ENCODE measurements at places on chromosomes 1 and 21.

- no peak for DNase-seq
Measured at GRCh38 chr1:157399343-157399983, 152.9 kb downstream of the FCRL5 start.

- no peak for DNase-seq
Measured at GRCh38 chr1:6646499-6647148, 22.0 kb downstream of the THAP3 start.

DNA sequence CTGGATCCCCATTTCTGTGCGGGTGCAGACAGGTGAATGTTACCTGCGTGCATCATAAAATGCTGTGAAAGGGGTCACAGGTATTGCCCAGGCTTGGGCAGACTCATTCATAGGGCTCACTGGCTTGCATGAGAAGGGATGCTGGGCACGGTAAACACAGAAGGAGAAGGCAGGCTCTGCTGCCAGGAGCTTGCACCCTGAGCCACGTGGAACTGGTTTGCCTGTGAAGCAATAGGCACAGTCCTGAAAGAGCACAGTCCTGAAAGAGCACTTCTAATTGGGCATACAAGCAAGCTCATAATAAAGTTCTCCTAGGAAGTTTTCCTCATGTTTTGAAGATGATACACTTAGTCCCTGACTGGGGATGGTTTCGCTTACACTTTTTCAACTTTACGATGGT, 40.9 kb downstream of the GALNT2 start:
- no peak for DNase-seq

- no peak for DNase-seq
Measured at GRCh38 chr1:232278925-232279324, 351.0 kb downstream of the SIPA1L2 start.

DNA sequence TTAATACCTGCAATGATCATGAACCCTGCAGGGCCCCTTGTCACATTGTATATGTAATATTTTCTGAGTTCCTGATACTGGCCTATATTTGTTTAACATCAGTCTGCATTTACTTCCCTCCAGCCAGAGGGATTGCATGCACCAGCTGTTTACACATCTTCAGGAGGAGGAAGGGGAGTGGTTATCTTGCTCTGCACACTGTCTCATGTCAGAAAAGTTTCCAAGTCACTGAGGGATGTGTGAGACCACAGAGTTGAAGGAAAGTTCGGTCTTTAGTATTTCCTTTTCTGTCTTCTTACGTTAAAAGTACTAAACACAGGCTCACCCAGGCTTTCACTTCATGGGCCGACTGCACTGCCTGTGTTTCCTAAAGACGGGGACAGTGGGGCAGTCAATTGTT, 574.1 kb downstream of the LMO4 start:
- DNase-seq: no peak

DNA sequence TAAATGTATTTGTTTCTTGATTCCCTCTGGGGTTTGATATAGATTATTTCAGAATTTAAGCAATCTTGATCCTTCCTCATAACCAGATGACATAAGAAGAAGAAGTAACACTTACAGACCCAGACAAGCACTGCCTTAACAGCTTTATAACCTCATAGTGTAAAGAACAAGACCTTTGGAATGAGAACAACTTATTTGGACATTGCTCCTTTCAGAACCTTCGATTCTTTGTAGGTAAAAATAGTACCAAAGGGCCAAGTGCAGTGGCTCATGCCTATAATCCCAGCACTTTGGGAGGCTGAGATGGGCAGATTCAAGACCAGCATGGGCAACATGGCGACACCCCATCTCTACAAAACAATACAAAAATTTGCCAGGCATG, 15.0 kb downstream of the TM2D1 start:
- DNase-seq: no peak

GRCh38 chr1:111513410-111514020, 10.1 kb upstream of the ADORA3 start:
- DNase-seq: no peak

DNA sequence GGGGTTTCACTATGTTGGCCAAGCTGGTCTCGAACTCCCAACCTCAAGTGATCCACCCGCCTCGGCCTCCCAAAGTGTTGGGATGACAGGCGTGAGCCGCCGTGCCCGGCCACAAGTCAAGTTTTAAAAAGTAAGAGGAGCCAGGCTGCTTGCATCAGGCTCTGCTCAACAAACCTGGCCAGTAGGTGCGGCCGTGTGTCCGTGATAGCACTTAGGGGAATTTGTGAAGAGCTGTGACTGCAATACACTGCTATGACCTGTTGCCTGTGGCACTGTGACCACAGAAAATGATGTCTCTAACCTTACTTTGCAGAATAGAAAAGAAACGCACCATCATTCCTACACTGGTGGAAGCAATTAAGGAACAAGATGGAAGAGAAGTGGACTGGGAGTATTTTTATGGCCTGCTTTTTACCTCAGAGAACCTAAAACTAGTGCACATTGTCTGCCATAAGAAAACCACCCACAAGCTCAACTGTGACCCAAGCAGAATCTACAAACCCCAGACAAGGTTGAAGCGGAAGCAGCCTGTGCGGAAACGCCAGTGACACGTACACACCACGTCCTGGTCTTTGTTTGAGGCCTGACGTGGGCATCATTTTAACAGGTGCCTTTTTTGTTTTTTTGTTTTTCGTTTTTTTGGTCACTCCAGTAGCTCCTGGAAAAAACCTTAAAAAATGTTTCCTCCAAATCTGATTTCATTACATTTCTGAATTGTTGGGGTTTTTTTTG, 16.7 kb downstream of the C1orf174 start:
- no peak for DNase-seq

DNA sequence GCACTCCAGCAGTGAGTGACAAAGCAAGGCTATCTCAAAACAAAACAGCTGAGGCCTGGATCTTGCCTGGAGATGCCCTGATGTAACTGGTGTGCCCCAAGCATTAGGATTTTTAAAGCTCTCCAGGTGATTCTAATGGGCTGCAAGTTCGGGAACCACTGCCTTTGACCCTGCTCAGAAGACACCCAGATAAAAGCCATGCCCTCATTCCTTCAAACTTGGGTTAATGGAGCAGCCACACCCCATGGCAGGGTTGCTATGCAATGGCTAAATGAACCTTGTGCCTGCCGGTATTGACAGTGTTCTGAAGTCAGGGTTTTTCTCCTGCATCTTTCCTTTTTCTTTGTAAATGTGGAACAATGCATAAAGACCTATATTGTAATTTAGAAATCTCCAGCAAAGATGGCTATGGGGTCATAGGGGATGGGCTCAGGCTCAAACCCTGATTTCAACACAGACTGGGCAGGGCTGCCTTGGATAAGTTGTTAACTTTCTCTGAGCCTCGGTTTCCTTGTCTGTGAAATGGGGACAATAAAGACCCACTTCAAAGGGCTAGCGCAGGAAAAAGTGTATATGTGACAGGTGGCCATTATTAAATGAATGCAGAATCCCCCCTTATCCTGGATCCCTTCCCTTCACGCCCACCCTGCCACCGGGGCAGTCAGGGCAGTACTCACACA, 453 bp downstream of the TFF3 start:
- DNase-seq: no peak

DNA sequence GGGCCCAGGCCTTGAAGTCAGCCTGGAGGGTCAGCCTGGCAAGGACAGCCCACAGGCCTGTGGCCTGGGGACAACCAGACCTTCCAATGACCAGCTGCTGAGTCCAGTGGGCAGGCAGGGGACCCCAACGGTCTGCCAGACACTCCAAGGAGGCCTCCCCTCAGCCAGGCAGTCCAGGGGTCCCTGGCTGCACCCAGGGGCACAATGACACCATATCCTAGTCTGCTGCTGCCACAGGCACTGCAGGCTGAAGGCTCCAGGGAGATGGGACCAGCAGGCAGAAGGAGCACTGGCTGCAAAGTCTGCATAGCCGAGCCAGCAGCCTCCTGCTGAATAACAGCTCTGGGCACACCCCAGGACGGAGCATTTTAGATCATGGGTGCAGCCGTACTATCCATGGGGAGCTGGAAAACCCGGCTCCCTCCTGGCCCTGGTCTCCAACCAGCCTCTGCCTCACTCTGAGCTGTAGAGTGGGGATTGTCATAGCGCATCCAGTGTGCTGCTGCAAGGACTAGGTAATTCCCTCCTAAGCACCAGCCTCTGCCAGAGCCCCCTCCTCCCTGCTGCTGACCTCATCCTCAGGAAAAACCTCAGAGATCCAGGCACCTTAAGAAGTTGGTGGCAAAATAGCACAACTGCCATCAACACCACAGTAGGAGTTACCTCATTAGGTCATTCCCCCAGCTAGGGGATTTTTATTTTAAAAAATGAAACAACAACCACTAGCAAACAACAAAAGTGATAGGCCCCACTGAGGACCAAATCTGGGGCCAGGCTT, 4.8 kb upstream of the LAPTM5 start:
- DNase-seq: no peak

DNA sequence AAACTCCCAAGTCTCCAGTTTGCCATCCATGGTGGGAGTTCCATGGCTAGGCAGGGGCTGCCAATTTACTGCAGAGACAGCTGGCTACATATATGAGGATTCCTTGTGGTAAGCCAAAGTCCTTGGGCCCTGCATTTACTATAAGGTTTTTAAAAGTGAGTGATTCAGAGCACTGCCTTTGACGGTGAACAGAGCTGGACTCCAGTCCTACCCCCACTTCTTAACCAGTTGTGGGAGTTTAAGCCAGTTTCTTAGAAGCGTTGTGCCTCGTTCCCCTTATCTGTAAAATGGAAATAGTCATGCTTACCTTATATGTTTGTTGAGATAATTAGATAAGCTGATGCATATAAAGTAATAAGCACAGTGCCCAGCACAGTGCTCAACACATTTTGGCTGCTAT, 64.6 kb downstream of the LRIG2 start:
- no peak for DNase-seq

- no peak for DNase-seq
Measured at GRCh38 chr1:213268221-213268620, 217.2 kb downstream of the RPS6KC1 start.

GRCh38 chr1:55536545-55536865, 321.3 kb upstream of the USP24 start:
- no peak for DNase-seq

GRCh38 chr1:206636671-206637070, 1.3 kb downstream of the DYRK3 start:
- DNase-seq: no peak

DNA sequence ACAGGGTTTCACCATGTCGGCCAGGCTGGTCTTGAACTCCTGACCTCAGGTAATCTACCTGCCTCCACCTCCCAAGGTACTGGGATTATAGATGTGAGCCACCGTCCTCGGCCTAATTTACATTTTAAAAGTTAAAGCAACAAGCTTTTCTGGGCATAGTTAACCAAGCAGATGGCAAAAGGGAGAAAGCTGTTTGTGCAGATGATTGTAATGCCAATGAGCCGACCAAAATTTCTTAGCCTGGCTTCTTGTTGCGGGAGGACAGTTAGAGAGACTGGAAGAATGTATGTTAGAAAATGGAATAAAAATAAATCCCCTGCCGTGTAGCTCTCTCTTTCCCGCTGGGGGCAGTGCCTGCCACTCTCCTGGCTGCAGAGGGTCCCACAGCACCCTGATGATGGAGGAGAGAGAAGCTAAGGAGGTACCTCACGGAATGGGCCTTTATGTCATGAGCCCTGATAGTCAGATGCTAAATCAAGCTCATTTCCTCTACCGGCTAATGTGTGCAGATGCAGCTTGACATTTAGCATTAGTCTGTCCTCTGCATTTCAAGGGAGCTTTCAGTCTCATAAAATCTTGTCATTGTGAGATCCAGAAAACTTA, 87.2 kb downstream of the HHAT start:
- no peak for DNase-seq

DNA sequence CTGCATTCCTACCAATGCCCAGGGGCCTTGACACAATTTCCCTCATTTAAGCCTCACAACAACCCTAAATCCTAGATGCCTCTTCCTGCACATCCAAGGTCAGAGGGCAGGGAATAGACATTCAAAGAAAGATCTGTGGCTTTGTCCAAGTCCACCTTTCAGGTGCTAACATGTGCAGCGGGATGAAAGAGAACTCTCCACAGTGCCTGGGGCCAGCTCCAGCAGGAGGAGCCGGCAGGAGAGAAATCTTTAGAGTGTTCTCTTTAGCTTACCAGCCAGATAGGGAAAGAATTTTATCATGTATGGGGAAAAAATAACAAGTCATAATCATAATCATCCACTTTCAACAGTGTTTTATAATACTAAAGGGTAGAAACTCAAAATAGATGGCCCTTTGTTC, 319.7 kb downstream of the MATN1 start:
- DNase-seq: no peak

- no peak for DNase-seq
Measured at GRCh38 chr1:194223596-194223995, 1037.2 kb upstream of the B3GALT2 start.

GRCh38 chr1:152880907-152881306, 2.8 kb downstream of the SMCP start:
- no peak for DNase-seq

- DNase-seq: no peak
Measured at GRCh38 chr21:31326522-31327242, 17.4 kb downstream of the TIAM1 start.

- no peak for DNase-seq
Measured at GRCh38 chr1:115400426-115400825, 62.4 kb upstream of the NGF start.

DNA sequence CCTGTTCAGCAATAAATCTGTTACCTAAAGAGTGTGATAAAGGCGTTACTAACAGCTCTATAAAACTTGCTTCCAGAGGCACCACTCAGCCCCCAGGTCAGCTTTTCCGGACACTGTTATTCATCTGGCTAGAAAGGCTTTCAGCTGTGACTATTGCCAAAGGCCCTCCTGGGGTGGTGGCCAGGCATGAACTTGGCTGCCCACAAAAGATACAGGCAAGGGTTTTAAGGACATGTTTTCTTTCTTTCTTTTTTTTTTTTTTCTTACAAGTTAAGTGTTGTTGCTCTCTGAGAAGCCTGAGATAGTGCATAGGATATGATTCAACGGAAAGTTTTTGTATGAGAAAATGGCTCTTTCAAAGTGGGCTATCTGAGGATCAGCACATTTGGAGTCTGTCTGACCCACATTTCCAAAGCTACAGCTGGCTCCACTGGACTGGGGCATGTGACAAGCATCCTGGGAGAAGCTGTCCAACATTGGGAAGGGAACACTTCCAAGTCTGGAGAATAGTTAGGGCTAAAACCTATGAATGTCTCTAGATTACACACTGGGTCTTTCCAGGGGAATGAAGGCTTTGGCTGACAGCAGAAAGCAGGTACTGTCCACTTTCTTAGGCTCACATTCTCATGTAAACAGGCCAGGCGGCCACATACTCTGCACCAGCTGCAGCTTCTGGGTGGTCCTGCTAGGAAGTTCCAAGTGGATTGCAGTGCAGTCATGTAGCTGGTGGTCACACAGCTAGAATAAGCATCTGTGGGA, 639.7 kb downstream of the LMO4 start:
- DNase-seq: no peak

Data from hypothalamus (tissue), 51 donors.